ENCODE measurements at places on chromosomes 3 and 15.

DNA sequence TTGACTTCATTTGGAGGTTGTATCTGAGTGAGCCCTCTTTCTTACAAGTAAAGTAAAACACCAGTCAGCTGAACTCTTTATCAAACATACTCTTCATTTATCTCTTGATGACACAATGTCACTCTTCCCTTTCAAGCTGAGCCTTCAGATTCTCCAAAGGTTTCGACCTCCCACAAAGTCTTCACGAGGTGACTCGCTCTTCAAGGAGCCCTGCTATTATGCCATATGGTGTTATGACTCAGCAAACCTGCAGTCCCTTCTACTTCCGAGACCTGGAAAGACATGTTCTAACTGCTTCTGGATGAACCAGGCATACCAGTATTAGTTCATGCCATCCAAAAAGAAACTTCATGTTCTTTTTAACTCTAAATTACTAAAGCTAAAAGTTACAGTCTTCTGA lies 23.1 kb downstream of the AADAC start:
- no peak for DNase-seq

- DNase-seq: no peak
These were observed 63.3 kb upstream of the SEC61A1 start for GRCh38 chr3:127988770-127989557.

DNA sequence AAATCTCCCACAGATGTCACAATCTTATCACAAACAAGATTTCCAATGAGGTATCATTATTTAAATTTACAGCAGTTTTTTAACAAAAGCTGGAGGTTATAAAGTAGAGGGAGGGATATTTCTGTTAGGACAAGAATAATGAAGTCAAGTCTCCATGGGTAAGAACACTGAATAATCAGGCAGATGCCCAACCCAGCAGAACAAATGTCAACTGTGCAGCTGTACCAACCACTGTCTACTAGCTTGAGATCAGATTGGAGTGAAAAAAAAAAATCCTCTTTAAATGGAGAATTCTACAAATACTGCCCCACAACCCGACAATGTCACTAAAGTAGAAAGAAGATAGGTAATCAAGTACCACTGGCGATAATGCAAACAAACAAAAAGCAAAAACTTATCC lies 30.3 kb downstream of the DHX36 start:
- no peak for DNase-seq

DNA sequence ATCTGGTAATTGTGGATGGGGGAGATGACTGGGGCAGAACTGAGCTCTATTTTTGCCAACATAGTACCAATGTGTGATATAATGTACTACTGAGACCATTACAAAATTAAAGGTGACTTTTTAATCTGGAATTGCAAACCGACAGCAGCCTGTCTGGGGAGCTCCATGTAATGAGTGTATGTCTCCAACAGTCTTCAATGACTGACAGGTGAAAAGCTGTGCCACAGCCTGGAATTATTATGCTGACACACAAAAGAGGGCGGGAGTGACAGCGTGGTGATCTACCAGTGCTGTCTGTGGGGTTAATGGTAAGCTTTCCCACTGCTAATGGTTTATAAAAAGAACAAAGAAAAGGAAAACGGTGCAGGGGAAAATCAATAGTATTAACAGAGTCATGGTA lies 143.4 kb downstream of the CLSTN2 start:
- DNase-seq: no peak

DNA sequence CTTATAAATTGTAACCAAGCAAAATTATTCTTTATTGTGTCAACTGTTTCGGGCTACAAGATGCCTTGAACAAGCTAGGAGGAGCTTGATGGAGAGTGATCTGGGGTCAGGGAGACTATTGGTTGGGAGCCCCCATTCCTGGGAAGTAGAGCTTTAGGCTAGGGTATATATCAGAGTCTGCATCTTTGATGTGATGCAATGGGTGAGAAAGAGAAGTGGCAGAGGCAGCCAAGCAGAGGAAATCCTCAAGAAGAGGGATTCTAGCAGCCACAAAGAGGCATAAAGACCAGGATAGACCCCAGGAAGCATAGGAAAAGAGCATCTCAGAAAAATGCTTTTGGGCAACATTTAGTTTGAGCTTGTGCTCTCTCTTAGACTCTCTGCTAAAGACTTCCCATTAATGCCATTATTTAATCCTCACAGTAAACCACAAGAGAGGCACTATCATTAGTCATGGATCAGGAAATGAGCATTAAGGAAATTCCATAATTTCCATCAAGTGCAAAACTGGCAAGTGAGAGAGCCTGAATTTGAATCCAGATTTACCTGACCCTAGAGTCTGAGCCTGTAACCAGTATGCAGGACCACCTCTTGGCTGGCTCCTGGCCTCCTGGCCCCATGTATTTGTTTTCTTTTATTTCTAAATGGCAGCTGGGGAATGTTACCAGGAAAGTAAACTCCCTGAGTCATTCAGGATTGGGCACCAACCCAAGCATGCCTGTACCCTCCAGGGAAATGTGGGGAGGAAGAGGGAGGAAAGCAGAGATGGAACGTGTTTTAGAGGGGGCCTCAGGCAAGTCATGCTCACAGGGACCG lies 118.7 kb downstream of the RPL22L1 start:
- no peak for DNase-seq

- DNase-seq: no peak
These were observed 44.2 kb downstream of the SGO1 start for GRCh38 chr3:20141851-20142250.

DNA sequence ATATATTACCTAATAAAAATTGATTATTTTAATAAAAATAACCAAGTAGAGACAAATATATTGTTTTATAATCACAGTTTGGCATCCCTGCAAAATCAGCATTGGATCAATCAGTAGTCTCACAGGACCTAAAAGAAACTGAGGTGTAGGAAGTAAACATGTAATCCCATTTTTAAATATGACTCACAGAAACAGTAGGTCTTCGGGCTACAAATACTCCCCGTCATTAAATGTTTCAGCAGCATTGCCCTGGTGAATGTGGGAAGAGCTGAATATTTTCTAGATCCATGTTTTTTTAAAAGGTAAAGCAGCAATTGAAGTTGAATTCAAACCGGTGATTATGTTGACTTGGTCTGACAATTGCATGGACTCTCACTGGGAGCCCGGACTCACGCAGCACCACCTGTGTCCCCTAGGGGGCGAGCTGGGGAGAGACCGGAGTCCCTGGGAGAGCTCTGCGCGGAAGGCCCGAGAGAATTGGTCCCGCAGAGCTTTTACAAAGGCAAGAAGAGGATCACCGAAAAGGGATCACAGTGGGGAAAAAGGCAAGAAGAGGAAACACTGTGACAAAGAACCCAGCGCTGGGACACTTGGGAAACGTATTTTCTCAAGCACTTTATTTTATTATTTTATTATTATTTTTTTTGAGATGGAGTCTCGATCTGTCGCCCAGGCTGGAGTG lies 17.2 kb upstream of the USP3 start:
- peak; percentile 94 for DNase-seq

DNA sequence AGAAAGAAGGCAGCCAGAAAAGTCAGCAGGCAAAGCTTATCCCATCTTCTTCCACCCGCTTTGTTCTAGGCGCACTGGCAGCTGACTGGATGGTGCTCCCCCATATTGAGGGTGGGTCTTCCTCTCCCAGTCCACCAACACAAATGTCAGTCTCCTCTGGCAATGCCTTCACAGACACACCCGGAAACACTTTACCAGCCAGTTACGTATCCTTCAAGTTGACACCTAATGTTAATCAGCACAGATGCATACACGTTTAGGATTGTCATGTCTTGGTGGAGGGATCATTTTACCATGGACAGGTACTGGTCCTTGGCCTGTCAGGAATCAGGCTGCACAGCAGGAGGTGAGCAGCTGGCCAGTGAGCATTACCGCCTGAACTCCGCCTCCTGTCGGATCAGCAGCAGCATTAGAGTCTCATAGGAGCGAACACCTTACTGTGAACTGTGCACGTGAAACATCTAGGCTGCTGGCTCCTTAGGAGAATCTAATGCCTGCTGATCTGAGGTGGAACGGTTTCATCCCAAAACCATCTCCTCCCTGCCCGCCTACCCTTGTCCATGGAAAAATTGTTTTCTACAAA lies 59.1 kb upstream of the PYDC2 start:
- DNase-seq: no peak

GRCh38 chr15:81723113-81723651 lies 322.6 kb downstream of the MEX3B start:
- no peak for DNase-seq
